ENCODE measurements at places on chromosomes 7 and 10. TPM values are rescaled to one million over a fixed set of nuclear protein-coding genes. Genes with fewer than 3 reads are reported as not detected.

The HTR7 gene
- 0.07 TPM for total RNA-seq

The PDE6C gene
- not detected for total RNA-seq

The ANKRD22 gene
- total RNA-seq, result not detected

The ZNF736 gene
- 3.8 TPM for total RNA-seq

The C7orf57 gene
- total RNA-seq, result not detected

The BZW2 gene
- 281 TPM for total RNA-seq

The SUGCT gene
- 21.4 TPM for total RNA-seq

The LFNG gene
- 1.6 TPM for total RNA-seq

The SUN3 gene
- total RNA-seq, result not detected

The NPFFR1 gene
- total RNA-seq, result not detected

The EPO gene
- 0.60 TPM for total RNA-seq

The TMEM176B gene
- 25.6 TPM for total RNA-seq

GRCh38 chr10:122962405-122962804, 8.4 kb upstream of the C10orf88 start:
- DNase-seq, result no peak

DNA sequence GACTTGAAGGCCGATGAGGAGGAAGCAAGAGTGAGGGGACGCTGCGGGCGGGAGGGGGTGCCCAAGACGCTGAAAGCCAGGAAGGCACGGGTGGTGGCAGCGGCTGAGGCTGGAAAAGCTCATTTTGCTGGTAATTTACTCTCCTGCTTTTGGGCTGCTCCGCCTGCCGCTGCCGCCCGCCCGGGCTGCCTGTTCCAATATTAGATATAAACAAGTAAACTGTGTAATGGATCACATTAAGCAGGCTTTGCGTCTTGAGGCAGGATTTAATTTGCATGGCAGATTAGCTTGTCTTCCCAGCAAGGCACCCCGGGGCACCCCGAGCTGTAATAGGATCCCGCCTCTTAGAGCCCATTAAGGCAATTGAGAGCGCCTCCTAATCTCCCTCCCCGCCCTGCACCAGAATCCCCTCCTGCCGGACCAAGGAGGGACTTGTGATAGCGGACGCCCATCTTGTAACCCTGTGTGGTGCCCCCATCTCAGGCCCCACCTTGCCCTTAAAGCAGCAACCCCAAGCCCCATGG, 46.1 kb upstream of the SLF2 start:
- no peak for DNase-seq

GRCh38 chr7:150793569-150794238, 6.5 kb downstream of the TMEM176B start:
- no peak for DNase-seq

GRCh38 chr10:94413361-94413760, 11.0 kb downstream of the TBC1D12 start:
- DNase-seq, result no peak

GRCh38 chr7:77665161-77665560, 31.1 kb upstream of the RSBN1L start:
- no peak for DNase-seq

DNA sequence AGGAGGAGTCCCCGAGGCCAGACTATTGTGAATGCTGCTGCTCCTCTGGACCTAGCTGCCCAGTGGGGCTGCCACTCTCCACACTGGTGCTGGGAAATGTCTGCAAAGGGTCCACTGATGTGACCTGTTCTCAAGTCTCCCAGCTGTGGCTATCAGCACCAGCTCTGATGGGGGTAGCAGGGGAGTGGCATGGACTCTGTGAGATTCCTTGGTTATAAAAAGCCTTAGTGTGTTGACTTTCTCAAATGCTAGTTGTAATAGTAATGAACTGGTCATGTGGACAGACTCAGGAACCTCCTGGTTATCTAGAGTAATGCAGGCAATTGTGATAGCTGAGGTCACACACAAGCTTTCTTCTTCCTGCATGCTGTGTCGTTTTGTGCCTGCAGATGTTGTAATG, 34.1 kb upstream of the ARMC3 start:
- DNase-seq, result no peak

DNA sequence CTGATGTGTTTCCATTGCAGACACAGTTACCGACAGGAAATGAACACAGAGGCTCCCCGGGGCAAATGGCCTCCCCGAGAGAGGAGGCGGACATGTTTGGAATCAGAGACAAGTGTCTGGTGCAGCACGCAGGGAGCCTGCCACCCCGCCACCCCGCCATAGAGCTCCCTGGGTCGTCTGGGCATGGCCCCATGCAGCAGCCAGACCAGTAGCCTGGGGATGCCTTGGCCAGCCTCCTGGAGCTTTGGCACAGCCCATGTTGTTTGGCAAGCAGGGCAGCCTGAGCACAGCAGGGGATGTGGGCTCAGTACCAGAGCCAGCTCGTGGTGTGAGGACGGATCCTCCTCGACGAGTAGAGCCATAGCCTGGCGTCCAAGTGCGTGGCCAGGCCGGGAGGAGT, 80.8 kb downstream of the NKX6-2 start:
- DNase-seq, result no peak

DNA sequence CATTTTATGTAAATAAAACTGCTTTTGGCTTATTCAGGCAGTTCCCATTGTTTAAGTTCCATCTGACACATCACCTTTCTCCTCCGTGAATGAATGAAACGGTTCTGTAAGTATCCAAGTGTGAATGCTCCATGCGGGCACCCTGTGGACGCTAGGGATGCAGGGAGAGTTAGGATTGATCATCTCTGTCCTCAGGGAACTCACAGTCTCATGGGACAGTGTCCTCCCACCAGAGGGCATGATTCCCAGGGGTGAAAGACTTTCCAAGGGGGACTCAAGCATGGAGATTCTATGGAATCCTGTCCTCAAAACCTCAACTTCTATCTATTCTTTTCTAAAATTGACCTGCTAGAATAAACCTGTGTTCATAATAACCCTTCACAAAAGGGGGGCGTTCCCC, 98.8 kb downstream of the HECW1 start:
- peak; percentile 13 for DNase-seq

GRCh38 chr7:110947408-110947807, 143.5 kb upstream of the LRRN3 start:
- DNase-seq, result no peak

DNA sequence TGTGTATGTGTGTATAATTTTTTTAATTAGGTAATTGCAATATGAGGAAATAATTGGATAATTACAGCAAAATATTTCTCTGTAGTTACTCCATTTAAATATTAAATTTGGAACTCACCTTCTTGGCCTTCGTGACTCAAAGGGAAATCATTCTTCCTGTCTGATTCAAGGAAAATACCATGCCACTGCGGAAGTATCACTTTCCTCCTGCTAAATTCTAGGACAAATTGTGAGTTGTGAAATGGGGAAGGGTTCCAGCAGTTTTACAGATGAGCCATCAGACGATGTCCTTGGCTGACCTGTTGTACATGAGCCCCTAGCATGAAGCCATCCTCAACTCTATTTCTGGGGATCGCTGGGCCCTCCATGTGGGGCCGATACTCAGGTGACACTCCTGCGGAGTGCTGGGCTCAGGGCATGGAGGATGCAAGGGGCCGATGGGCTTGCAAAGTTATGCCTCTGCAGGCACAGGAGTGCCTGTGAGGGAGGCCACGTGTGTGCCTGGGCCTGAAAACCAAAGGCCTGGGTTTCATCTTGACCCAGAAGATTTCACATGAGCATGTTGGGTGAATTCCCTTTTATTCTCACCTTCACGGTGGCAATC, 179.6 kb upstream of the TCERG1L start:
- no peak for DNase-seq

- no peak for DNase-seq
Observed at GRCh38 chr7:110693344-110693743, 397.6 kb upstream of the LRRN3 start.

DNA sequence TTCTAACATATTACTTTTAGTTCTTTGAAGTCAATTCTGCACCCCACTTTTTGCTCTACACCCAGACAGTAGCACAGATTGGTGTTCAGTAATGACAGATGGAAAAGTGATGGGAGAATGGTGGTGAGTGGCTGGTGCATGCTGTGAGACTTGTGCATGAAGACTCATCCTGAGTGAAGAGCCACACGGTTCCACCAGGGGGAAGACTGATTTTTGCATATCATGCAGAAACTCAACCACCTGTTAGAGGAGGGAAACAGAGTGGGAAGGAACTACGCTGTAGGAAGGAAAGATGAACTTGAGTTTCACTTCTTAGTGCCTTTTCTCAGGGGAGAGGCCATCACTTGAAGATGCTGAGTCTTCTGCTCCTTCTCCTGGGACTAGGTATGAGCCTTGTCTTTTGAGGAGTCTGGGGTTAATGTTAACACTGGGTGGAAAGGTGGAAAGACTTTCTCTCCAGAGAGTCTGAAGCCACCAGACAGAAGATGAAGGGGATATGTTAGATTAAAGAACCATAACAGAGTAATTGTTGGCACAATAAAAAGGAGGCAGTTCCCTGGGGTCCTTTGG, 9.3 kb upstream of the PRSS1 start:
- DNase-seq, result no peak

GRCh38 chr7:22444181-22444971, 55.6 kb downstream of the STEAP1B start:
- no peak for DNase-seq

GRCh38 chr10:99975942-99976809, 33.6 kb downstream of the DNMBP start:
- DNase-seq, result no peak

GRCh38 chr10:77428691-77429395, 208.8 kb downstream of the KCNMA1 start:
- peak; percentile 60 for DNase-seq

- DNase-seq, result no peak
Observed at GRCh38 chr7:120927454-120928103, 23.0 kb upstream of the ING3 start.

DNA sequence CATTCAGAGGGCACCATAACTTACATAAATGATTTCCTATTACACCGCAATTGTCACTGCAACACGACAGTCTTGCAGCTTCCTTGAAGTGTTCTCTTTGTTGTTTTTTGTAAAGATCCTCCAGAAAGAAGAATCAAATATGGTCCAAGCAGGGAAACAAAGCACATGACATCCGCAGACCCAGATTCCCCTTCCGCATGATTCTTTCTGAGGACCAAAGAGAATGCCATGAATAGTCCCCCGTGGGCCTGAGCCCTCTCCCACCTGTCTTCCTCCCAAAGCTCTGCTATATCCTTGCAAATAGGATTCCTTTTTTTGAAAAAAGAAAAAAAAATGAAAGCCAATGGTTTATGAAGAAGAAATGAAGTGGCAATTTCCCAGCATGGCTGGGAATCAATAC, 10.8 kb downstream of the PLXNA4 start:
- no peak for DNase-seq

DNA sequence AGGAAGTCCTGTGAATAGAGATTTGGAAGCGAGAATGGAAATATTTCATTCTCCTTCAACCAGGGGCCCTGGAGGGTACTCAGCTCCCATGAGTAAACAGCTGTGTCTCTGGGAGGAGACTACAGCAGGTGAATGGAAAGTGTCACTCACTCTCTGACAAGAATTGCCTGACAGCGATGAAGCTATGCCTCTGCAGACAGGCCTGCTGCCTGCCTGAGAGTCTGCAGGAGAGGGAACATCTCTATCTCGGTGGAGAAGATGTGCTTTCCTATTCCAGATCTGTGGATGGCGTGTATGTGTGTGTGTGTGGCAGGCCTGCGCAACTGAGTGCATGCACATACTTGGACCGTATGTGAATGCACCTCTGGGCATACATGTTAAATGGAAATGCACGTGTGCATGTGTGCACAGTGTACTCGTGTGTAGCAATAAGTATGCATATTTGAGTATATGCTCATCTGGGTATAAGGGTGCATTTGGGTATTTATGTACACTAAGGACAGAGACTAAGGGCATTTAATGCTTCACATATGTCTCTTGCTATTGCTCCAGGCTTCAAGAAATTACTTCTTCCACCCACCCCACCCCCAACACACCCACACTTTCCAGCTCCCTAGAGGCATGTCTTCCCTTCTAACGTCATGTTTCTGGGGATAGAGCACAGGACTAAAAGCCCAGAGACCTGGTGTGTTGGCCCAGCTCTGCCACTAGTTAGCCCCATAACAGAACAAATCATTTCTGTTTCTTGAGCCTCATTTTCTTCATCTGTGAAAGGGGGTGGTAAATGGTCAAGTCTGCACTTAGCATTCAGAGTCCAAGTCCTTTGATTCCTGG, 4.6 kb upstream of the ADCYAP1R1 start:
- no peak for DNase-seq

DNA sequence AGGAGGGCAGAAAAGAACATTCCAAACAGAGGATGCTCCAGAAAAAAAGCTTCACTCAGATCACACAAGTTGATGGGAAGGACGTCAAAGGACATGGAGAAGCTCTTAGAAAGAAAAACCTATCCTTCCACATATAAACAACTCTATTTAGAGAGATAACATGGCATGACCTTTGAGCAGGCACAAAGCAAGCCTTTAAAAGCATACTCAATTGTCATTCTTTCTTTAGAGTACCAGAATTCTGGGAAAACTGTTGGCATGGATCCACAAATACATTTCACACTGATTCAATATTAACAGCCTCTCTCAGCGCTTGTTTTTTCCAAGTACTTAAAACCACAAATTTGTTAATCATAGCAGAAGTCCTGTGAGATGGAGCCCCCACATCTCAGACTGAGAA, 7.3 kb upstream of the ABLIM1 start:
- no peak for DNase-seq

DNA sequence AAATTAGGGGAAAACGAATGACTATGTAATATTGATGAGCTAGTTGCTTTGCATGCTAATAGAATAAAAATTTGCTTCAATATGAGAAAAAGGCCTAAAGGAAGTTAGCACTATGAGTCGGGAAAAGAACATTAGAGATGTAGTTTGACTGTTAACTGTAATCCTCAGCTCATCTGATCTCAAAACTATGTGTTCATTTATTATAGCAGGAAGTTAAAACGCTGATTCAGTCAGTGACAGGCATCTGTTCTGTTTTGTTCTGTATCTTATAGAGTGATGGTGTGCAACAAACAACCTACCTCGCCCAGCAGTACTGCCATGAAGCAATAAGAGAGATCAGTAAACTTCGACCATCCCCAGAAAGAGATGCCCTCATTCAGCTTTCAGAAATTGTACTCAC, 48.6 kb downstream of the PDSS1 start:
- no peak for DNase-seq

GRCh38 chr7:107594961-107595737, 15.1 kb downstream of the BCAP29 start:
- peak; percentile 94 for DNase-seq

All from cardiac muscle cell (in vitro differentiated cells and primary cell).